ENCODE measurements at places on chromosomes 4 and X. TPM values are rescaled to one million over a fixed set of nuclear protein-coding genes. Genes with fewer than 3 reads are reported as not detected.

The HPGDS gene
- total RNA-seq = 2.3 TPM

The CT83 gene
- total RNA-seq = not detected

The WDR13 gene
- total RNA-seq = 137 TPM

The SAGE1 gene
- not detected for total RNA-seq

The SNCA gene
- 7.0 TPM for total RNA-seq

The S100P gene
- not detected for total RNA-seq

The TLR8 gene
- total RNA-seq = 0.85 TPM

All from left ventricle myocardium inferior (tissue), 1 donor.